ENCODE measurements at places on chromosomes 13 and 19.
A peak's percentile ranks its signal among the peaks of the same experiment; 100 is the strongest.

GRCh38 chr13:49635599-49636433 lies 7.5 kb downstream of the ARL11 start:
- DNase-seq = peak; percentile 61

- peak; percentile 60 for DNase-seq
These were observed 752 bp downstream of the PDCD5 start for GRCh38 chr19:32581705-32582179.

GRCh38 chr19:31354316-31354715 lies 5.1 kb upstream of the TSHZ3 start:
- no peak for DNase-seq

GRCh38 chr13:50627111-50627510 lies 216.4 kb downstream of the DLEU7 start:
- no peak for DNase-seq

DNA sequence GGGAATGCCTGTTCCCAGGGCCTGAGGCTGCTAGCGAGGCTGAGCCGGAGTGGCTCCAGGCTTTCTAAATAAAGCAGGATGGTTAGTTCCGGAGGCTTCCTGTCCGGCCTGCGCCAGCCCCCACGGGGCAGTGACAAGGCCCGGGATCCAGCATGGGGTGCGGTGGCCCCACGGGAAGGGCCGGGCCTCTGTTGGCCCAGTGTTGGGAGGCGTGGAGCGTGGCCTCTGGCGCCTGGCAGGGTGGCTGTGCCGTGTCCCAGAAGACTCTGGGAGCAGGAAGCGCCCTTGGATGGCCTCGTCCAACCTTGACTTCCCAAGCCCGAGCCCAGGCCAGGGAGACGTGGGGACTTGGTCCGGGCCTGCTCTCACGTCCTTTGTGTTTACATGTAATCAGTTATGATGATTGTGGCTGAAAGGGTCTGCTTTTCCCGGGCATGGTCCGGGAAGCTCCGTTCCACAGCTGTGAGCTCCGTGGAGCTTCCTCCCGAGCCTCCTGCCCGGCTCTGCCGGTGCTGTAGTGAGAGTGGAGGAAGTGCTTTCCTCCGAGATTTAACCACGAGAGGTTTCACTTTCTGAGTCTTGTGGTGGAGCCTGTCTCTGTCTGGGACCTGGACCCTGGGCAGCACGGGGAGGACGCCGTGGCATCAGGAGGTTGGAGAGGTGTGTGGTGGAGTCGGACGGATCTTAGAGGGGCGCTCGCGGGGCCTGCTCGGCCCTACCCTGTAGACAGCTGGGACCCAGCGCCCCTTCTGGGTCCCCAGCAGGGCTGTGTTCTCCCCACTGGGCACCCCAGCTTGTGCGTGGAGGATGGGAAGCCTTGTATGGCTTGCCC lies 4.6 kb downstream of the GNA11 start:
- DNase-seq = peak; percentile 24

- no peak for DNase-seq
These were observed 771.4 kb downstream of the DIAPH3 start for GRCh38 chr13:59392328-59392727.

GRCh38 chr19:30686826-30687566 lies 314.8 kb downstream of the ZNF536 start:
- DNase-seq = no peak

DNA sequence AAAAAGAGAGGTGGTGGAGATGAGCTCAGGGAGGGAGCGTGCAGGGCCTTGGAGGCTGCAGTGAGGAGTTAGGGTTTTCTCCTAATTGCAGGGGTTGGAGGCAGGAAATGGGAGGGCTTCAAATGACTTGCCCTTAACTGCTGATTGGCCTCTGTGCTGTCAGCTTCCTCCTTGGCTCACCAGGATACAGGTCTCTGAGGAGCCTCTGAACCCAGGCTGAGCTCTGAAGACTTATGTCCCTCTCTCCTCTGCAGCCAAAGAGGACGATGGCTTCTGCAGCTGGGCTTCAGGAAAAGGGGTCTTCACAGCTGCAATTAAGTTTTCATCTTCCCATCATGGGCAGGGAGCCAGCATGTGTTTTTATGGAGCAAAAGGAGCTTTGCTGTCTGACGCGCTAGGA lies 6.7 kb upstream of the RANBP3 start:
- DNase-seq = no peak

GRCh38 chr13:110600261-110600819 lies 15.0 kb upstream of the NAXD start:
- no peak for DNase-seq

DNA sequence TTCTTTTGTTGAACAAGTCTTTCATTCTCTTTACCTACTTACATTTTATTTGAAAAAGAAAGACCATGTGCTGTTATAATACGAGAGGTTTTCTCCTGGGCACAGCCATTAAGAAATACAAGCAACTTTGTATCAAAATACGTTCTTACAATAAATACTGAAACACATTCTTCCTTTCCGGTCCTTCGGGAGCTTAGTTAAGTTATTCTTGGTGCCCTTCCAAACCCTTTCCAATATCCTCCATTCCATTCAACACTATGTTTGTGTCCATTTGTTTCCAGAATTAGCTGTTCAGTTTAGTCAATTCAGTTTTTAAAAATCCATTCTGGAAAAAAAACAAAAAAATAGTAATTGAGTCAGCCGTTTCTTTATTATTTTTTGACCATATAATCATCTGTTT lies 746.8 kb upstream of the SLC10A2 start:
- no peak for DNase-seq

- DNase-seq = no peak
These were observed 120.9 kb downstream of the NUFIP1 start for GRCh38 chr13:44868397-44868796.

- peak; percentile 65 for DNase-seq
These were observed 366.2 kb downstream of the DNAJC15 start for GRCh38 chr13:43389573-43389972.

DNA sequence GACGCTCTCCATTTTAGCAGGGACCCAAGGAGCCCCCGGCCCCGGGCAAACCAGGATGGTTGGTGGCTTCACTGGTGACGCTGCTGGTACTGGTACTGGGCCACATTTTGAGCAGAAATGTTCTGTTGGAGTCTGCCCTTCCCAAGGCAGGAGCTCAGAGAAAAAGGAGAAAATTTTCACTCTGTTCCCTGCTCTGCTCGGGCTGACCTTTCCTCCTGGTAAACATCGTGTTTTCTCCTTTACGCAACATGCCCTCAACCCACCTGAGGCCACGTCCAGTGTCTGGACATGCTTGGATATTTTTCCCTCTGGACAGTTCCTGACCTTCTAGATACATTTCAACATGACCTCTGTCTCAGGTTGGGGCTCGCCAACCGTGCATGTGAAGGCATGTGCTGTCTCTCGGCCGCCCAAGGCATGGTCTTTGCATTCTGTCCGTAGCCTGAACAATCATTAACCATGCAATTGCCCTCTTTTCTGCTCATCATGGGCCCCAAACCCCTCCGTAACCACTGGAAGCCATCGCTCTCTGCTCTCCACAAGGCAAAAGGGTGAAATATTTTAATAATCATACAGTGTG lies 115.2 kb upstream of the PEG3 start:
- DNase-seq = no peak

DNA sequence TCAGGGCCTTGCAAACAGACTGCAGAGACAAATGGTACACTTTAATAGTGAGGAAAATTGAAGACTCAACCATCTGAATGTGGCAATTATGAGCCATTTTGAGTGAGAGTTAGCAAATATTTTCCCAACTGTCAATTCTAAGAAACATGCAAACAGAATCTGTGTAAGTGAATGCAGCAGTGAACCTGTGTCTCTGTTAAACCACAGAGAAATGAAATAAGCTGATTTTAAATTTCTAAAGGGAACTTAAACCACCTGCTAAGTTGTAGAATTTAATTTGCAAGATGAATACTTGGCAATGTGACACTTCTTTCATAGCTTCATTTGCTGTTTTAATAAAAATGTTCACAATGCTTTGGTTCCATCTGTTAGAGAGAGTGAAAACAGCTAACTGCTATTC lies 42.0 kb upstream of the TDRD3 start:
- no peak for DNase-seq

DNA sequence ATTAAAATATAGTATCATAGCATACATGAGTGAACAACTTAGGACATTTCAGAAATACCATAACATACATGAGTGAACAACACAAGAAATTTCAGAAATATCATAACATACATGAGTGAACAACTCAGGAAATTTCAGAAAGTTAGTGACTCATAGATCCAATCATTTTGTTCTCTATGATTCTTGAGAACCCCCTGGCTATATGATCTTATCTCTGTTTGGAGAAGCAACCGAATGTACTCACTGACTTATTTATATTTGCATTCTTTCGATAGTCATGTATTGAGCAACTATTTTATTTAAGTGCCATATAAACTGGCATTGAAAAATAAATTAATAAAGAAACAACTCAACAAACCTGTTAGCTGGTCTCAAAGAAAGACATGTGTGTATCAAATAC lies 251.1 kb downstream of the EFNB2 start:
- DNase-seq = no peak

DNA sequence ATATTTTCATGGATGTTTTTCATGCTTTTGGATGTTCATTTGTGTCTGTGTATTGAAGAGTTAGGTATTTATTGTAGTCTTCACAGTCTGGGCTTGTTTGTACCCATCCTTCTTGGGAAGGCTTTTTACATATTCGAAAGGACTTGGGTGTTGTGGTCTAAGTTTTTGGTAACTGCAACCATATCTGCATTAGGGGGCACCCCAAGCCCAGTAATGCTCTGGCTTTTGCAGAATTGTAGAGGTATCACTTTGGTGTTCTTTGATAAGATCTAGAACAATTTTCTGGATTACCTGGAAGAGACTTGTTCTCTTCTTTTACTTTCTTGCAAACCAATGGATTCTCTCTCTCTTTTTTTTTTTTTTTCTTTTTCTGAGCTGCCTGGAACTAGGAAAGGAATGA lies 581.3 kb downstream of the DACH1 start:
- no peak for DNase-seq

GRCh38 chr19:16566161-16566560 lies 6.1 kb downstream of the SLC35E1 start:
- no peak for DNase-seq

GRCh38 chr13:44758630-44759383 lies 182.7 kb upstream of the TSC22D1 start:
- no peak for DNase-seq

GRCh38 chr19:16077984-16078758 lies 1.9 kb downstream of the TPM4 start:
- DNase-seq = peak; percentile 23

- DNase-seq = no peak
These were observed 115.5 kb downstream of the GGACT start for GRCh38 chr13:100473087-100473486.

GRCh38 chr19:15418231-15418578 lies 583 bp downstream of the AKAP8L start:
- DNase-seq = peak; percentile 3

DNA sequence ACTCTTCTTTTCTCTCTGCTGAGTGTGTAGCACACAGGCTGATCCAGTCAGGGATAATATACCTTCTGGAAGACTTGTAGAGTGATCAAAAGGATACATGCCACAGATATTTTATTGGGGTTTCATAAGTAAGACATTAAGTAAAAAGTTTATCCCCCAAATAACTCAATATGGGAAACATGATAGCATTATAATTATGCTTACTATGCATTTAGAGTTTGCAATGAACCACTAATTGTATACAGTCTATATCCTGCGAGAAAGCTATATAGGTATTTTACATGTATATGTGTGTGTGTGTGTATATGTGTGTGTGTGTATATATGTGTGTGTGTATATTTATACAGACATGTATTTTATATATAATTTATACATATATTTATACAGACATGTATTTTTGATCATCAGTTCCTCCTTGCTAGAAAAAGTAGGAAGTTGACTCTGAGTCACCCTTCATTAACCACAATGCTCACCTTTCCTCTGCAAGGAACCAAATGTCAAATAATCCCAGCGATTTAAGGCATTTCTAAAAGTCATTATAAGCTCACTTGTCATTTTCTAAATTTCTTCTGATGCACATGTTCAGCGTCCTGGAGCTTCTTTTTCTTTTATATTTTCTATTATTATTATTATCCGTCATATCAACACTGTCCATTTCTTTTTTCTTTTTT lies 312.5 kb upstream of the OBI1 start:
- DNase-seq = no peak

DNA sequence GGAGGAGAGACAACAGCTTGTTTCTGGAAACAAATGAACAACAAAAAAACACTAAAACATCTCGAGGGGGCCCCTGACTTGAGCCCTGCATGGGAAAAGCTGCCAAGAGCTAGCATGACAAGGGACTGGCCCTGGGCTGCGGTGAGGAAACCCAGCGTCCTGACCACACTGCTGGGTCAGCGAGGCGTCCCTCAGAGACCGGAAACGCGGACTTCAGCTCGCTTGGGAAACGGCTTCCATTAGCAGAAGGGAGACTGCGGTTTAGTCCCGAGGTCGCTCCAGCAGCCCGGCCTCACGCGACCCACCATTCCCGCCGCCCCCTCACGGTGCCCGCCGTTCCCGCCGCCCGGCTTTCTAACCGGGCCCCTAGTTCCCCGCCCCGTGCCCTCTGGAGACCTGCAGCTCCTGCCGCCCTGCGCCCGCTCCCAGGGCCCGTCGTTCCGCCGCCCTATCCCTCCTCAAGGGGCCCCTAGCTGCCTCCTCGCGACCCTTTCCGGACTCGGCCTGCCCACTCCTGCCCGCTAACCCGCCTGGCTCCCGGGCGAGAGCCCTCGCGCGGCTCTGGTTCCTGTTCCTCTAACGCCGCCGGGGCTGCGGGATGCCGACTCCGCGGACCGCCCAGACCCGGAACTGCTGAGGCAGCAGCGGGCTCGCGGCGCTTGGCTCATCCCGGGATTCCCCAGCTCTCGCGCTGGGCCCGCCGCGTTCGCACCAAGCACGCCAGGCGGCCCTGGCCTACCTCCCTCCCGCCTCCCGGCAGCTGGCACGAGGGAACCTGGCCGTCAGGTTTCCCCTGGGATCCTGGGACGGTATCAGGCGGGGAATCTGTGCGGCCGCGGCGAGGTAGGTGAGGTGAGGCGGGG lies at the start of gene CCDC122:
Gene CCDC122, minus strand, starts transcription at position 849 of the 863 bp plus-strand sequence. CDS start 10,364 bp downstream, outside the sequence.
- DNase-seq = peak; percentile 91

- peak; percentile 44 for DNase-seq
These were observed 133.2 kb downstream of the FRY start for GRCh38 chr13:32164622-32165268.

GRCh38 chr19:28864024-28864503 lies 348.9 kb downstream of the UQCRFS1 start:
- no peak for DNase-seq

Data from inflammatory macrophage treated with lipopolysaccharide for 1 hour (primary cell).